ENCODE measurements at places on chromosomes 3 and 15.

DNA sequence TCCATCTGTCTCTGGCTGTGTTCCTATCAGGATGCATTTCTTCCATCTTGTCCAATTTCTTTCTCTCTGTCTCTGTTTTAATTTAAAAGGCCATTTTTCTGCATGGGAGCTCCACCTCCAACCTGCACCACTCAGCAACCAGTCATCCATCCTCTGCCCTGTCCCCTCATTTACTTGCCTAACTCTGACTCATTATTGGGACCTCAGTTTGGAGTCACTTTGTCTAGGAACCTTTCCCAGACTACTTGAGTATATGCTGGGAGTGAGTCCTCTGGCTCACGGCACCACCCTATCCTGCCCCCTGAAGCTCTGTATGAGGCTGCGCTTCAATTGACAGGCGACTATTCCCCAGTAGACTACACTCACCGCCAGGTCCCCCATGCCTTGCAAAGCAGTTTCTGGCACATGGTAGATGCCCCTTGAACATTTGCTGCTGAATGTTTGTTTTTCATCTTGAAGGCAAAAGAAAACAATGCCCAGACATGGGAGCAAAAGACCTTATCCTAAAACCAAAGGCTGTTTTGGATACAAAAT, 513.3 kb upstream of the CFAP20DC start:
- no peak for DNase-seq

DNA sequence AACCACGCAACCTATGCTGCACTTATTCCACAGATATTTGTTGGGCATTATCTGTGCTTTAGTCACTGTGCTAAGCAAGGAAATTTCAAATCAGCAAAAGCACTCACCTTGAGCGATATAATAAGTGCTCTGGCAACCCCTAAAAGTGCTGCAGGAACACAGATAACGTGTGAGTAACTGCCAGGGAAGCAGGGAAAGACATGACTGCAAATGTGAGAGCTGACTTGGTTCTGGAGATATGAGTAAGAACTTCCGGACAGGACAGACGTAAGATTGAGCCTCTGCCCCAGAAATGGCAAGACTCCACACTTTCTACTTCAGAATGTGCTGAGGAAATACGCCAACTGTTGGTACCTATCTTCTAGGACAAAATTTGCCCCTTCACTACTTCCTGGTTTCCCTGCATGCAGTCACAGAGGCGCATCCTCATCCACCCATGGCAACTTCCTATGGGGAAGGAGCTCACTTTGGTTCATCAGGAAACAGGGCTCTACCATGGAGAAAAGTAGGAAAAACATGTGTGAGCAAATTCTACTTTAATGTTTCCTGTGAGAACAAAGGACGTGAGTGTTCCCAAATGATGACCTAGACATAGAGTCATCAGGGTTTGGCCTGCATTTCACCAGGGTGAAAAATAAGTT, 41.7 kb downstream of the AQP9 start:
- no peak for DNase-seq

- DNase-seq, result no peak
Measured at GRCh38 chr3:56887402-56888025, 85.8 kb upstream of the ARHGEF3 start.

GRCh38 chr3:131957980-131958379, 76.8 kb downstream of the CPNE4 start:
- no peak for DNase-seq

DNA sequence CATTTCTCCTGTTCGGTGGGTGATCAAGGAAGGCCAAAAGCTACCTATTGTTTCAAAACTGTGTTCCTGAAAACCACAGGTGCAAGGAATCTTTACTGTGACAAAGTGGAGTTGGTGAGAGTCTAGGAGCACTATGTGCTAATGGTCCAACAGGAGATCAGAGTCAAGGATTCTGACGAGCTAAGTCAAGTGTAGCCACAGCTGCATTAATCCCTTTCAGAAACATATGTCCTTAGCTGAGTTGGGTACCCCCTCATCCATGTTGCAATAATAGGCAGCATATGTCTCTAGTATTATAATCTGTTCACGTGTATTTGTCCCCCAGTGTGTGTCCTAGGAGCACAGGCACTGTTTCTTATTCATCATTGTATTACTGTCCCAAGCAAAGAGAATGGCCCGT, 1.7 kb downstream of the VPS39 start:
- DNase-seq, result no peak

- DNase-seq, result no peak
Measured at GRCh38 chr3:172924546-172924945, 174.0 kb downstream of the ECT2 start.

- DNase-seq, result no peak
Measured at GRCh38 chr15:88745065-88745464, 58.2 kb upstream of the ACAN start.

DNA sequence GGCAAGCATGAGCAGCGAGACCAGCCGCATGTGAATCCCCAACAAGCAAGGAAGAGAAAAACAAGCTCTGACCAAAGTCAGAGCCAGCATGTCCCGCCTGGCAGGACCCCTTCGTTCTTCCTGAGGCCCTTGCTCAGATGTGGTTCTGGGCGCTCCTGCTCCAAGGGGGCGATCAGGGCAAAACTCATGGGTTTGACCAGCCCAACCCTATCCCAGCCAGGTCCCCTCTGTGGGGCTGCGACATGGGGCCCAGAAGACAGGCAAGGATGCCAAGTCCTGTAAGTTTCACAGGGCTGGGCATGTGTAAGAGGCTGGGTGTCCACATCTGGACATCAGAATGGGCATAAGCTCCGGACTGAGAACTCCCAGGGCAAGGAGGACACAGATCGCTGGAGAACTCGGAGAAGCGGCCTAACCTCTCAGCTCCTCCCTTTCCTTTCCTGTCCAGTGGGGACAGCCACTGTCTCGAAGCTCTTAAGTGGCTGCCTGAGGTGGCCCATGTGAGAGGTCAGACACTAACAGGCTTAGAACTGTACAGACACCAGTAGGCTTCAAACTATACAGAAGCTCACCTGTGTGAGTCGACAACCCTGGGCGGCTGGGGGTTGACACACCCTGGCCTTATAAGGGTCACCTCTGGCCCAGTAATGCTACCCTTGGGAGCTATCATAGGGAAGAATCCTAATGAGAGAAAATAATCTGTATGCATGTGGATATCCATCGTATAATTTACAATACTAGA, 48.9 kb downstream of the XXYLT1 start:
- DNase-seq, result no peak

- DNase-seq, result no peak
Measured at GRCh38 chr3:37768107-37768809, 93.4 kb upstream of the CTDSPL start.

- DNase-seq, result no peak
Measured at GRCh38 chr3:156670077-156670476, 4.3 kb upstream of the TIPARP start.

GRCh38 chr3:152205097-152205593, 63.6 kb upstream of the MBNL1 start:
- peak; percentile 91 for DNase-seq

DNA sequence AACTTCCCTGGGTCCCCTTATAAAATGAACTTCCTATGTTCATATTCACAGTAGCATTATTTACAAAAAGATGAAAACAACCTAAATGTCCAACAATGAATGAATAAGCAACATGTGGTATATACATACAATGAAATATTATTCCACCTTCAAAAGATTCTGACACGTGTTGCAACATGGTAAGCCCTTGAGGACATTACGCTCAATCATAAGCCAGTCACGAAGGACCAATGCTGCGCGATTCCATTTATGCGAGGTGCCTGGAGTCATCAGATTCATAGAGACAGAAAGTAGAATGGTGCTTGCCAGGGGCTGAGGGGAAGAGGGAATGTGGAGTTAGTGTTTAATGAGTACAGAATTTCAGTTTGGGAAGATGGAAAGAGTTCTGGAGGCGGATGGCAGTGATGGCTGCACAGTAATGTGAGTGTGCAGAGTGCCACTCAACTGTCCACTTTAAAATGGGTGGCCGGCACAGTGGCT, 88.8 kb upstream of the ALDH1A3 start:
- no peak for DNase-seq

DNA sequence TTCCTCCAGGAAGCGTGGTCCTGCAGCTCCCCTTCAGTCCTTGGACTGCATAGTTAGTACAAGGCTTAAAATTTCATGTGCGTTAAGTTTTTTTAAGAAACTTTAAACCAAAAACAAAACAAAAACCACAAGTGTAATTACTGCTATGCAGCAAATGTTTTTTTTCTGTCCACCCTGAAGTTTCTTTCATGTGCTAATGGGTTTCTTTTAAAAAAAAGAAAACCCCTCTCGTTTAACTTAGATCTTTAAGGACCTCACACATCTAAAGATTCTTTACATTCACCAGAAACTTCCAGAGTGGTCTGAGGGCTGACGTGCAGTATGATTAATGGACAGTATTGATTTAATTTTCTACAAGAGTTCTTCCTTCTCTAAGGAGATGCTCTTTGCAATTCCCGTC, 72.0 kb upstream of the PYGO1 start:
- no peak for DNase-seq

- no peak for DNase-seq
Measured at GRCh38 chr3:43796041-43796596, 105.4 kb downstream of the ABHD5 start.

All from GF-D8 (cell line).